CD4-positive, alpha-beta T cell treated with Interleukin-1 beta for 1 hour (primary cell): ENCODE measurements at places on chromosomes 2 and 18.

GRCh38 chr2:105490956-105491355 lies 92.1 kb upstream of the FHL2 start:
- DNase-seq: no peak

GRCh38 chr2:99081891-99082290 lies 59.6 kb upstream of the C2orf15 start:
- DNase-seq: no peak

- DNase-seq: no peak
Measured at GRCh38 chr2:39568561-39569006, 97.1 kb upstream of the TMEM178A start.

GRCh38 chr2:204453730-204454167 lies 91.5 kb upstream of the PARD3B start:
- no peak for DNase-seq
